Fibroblast of lung (primary cell): ENCODE measurements at places on chromosomes 5 and 9. TPM values are rescaled to one million over a fixed set of nuclear protein-coding genes. Genes with fewer than 3 reads are reported as not detected.
A peak's percentile ranks its signal among the peaks of the same experiment; 100 is the strongest.

ADRA1B gene
- total RNA-seq = 0.26 and 0.99 TPM in 2 replicates

- DNase-seq = peak; percentile 82
These were observed 135.9 kb upstream of the OTULINL start for GRCh38 chr5:14445576-14446290.

GRCh38 chr5:105146867-105147266, 1584.3 kb upstream of the NUDT12 start:
- peak; percentile 22 for DNase-seq

- DNase-seq = no peak
These were observed 37.8 kb downstream of the GLRX start for GRCh38 chr5:95784514-95785302.

GRCh38 chr5:64758901-64759300, 9.6 kb downstream of the SREK1IP1 start:
- DNase-seq = peak; percentile 4

GRCh38 chr5:1782385-1783215, 17.0 kb downstream of the MRPL36 start:
- DNase-seq = no peak

GRCh38 chr5:172972552-172972951, 11.0 kb upstream of the ATP6V0E1 start:
- DNase-seq = no peak

- DNase-seq = no peak
These were observed 6.5 kb upstream of the HMCN2 start for GRCh38 chr9:130259044-130259443.

DNA sequence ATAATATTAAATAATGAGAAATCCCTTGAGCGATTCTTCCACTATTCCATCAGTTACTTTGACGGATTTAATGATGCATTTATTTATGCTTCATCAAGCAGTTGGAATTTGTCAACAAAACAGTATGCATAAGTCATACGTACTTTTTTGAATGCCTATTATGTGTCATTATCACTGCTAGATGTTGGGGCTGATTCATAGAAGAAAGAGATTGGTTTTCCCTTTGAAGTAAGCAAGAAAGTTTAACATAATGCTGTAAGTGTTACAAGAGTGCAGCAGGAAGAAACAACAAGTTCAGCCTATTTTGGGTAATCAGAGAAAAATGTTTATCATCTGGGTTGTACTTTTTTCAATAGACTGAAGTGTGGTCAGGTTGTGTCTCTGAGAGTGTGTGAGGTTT, 121.2 kb upstream of the RANBP3L start:
- peak; percentile 85 for DNase-seq

CNOT8 gene
- total RNA-seq = 50.1 and 50.7 TPM in 2 replicates

IFNA6 gene
- not detected in 2 replicates for total RNA-seq

DNA sequence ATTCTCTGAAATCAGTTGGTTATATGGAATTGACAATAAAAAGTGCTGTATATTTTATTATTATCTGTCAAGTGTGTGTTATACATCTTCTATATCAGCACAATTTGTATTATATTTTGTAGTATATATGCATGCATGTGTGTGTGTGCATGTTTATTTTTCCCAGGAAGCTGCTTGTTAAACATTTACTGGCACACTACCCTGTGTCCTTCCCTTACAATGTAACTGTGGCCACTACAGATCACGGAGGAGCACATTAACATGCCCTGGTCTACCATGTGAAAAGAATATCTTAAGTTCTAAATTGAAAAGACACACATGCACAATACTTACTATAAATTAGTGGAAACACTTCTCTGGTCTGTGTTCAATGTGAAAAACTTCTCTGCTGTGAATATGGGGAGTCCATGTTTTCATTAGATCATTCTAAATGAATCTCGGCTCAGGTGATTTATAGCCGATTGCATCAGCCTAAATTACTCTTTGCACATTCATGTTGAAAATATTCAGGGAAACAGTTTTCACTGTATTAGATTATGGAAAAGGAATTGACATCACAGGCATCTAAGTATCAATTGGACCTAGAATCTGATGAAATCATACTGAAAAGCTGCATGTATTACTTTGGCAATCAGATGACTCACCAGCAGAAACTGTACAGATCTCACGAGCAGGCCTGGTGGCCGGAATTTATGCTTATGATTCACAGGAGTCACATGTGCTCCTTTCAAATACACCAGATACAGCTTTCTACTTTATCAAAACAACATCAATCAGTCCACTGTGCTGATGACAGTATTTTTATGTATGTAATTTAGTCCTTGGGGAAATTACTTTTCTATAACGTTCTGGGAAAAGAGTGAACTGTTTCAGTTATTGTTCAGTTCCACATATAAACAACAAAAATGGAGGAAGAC, 39.4 kb downstream of the LURAP1L start:
- peak; percentile 99 for DNase-seq

BSPRY gene
- total RNA-seq = not detected in 2 replicates

DNA sequence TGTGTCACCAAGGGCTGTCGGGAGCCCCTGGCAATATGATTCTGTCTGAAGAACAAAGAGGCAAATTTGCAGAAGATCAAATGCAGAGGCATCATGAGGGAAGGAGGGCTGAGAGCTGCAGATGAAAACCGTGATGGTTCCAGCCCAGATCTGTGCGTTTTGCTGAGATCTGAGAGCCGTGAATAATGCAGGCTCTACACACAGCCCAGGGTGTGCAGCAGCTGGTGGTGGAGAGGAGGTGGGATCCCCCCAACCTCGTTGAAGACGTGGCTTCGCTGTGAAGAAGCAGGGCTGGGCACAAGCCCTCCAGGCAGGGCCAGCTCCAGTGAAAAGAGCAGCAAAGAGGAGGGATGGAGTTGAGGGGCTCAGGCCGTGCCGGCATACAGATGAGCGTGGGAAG, 75.5 kb downstream of the TSPAN17 start:
- no peak for DNase-seq

- DNase-seq = no peak
These were observed 119.0 kb downstream of the ZCCHC7 start for GRCh38 chr9:37239224-37239859.

PAEP gene
- not detected in 2 replicates for total RNA-seq

GRCh38 chr9:128374221-128374675, 3.1 kb downstream of the URM1 start:
- no peak for DNase-seq

DNA sequence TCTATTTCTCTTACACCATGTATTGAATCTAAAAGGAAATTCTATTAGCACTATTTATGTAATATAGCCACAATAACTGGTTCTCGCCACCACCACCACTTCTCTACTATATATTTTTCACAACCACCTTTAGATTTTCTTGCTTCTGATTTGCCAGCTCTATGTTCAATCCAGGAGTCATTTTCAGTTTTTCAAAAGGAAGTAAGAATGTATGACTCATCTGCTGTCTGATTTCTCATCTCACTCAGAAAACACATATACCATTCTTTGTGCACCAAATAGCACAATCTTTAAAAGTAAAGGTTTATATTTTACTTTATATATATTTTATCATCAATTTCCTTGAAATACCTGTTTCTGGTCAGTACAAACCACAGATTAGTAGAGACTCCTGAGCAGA, 1127.5 kb downstream of the TAF11L14 start:
- peak; percentile 9 for DNase-seq

SPINK5 gene
- not detected in 2 replicates for total RNA-seq

DNA sequence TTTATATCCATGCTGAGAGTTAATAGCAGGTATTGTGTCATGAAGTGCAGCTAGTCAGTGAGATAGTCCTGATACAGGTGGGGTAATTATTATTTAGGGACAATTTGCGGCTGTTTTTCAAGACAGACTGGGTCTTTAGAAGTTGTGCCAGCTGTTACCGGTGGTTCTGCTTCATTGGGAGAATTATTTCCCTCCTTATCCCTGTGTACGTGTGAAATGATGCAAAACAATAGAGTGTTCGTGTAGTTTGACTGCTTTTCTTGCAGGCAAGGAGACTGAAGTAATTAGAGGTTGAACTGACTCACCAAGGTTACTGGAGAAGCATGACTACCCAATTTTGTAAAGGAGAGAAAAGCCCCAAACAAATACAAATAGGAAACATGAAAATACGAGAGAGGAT, 101.7 kb downstream of the ARRDC3 start:
- DNase-seq = peak; percentile 69
